Non-pigmented ciliary epithelial cell (primary cell): ENCODE measurements at places on chromosomes 11 and 22.

DNA sequence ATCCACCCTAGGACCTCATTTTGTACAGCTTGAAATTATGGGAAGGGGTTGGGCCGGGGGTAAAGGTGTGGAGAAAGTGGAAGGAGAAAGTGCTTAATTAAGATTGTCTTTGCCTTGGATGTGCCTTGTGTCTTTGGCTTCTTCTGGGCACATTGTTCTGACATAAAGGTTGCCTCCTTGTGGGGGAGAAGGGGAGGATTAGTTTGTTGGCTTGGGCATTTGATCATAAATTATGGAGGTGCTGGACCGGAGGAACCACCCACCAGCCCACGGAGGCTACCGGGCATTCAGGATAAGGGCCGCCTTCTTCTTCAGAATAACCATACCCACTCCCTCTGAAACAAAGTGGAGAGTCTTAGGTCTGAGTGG lies 1.3 kb downstream of the PAFAH1B2 start:
- no peak for DNase-seq

GRCh38 chr11:58573451-58574104 lies 2.1 kb downstream of the LPXN start:
- peak; percentile 64 for DNase-seq

- DNase-seq: no peak
These were observed 978.3 kb downstream of the BRD1 start for GRCh38 chr22:48849219-48849912.

GRCh38 chr22:45696227-45696626 lies 24.6 kb downstream of the ATXN10 start:
- DNase-seq: no peak

GRCh38 chr22:30425616-30426387 lies at the start of gene MTFP1:
Gene MTFP1, plus strand, starts transcription at chr22:30425768. Its CDS starts 112 bp downstream, at chr22:30425880.
- DNase-seq: no peak

DNA sequence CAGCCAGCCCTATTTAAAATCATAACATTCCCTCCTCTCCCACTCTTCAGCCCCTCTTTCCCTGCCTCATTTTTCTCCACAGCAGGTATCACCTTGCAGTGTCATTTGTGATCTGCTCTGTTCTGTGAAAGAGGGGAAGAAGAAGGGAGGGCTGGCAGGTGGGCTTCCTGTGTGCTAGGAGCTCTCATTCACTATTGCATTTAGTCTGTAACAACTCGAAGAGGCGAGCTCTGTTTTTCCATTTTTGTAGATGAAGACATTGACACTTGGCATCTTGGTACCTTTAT lies 52.1 kb upstream of the CRYBB3 start:
- no peak for DNase-seq

GRCh38 chr11:84292006-84292405 lies 1005.8 kb upstream of the CCDC90B start:
- DNase-seq: no peak

- no peak for DNase-seq
These were observed 744 bp downstream of the PRAME start for GRCh38 chr22:22558071-22558971.

- no peak for DNase-seq
These were observed 70.6 kb upstream of the MPEG1 start for GRCh38 chr11:59283311-59283710.

- no peak for DNase-seq
These were observed 66.9 kb downstream of the BBOX1 start for GRCh38 chr11:27107548-27107947.

GRCh38 chr11:115715251-115715770 lies 211.1 kb upstream of the CADM1 start:
- DNase-seq: no peak

DNA sequence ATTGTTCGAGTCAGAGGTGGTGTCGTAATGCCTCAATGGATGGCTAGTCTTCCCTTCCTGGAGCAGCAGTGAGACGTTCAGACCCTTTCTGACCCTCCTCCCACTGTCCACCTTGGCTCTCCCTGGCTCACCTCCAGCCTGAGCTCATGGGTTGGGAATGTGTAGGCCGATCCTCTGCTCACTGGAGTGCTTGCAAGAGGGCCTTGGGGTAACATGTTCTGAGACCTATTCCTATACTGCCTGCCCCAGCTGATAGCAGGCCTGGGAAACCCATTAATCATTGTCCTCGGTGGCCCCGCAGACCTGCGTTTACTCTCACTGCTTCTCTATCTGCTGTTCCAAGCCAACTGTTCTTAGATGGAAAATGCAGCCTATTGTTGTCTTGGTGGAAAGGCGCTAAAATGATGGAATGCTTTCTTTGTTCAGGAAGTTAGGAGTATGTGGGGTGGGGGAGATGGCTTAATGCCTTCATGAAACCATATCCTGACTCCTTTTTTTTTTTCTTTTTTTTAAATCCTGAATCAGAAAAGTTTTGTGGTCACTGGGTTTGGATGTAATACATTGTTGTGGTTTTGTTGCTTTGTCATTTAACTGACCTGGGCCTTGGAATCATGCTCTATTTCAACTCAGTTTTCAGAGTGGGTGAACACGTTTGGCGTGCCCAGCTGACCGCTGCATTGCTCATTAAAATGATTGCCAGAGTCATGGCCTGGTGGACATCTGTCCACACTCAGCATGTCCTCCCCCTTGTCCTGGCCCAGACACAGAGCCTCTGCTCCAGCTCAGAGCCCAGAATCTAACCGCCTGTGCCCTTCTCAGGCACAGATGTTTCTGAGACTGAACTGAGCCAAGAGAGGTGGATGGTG lies 72.5 kb downstream of the MICAL2 start:
- peak; percentile 98 for DNase-seq

DNA sequence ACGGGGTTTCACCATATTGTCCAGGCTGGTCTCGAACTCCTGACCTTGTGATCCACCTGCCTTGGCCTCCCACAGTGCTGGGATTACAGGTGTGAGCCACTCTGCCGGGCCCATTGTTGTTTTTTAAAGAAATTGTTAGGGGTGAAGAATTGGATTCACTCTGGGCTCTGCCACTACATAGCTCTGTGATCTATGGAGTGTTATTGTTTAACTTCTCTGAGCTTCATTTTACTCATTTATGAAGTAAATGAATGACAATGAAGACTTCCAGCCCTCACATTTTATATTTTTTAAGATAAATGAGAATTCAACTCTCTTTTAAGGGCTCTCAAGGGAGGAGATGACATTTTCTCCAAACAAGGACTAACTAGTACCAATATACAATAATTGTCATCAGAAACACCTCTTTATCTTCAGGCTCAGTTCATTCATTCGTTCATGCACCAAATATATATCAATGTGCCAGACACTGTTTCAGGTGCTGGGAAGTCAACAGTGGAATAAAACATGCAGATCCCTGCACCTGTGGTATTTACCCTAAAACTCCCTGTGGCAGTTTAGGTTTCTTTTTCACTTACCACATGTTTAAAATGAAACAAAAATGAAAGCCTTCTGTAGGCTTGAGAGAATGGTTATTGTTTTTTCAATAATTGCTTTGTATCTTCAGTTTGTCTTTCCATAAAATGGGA lies 23.5 kb upstream of the GRAMD1B start:
- no peak for DNase-seq

DNA sequence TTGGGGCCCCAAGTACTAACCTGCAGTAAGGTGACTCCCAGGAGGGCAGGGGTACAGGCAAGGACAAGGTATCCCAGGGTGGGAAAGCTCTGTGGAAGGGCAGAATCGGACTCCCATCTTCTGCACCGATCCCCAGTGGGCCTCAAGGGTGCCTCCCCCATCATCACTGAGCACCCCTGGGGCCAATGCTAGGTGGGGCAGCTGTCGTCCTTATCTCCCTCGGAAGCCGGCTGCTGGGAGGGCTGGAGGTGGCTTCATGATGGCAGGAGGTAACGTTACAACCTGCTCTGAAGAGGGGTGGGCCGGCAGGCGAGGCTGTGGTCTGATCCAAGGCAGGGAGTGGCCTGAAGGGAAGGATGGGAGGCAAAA lies 87.6 kb upstream of the LINC01488 start:
- no peak for DNase-seq

GRCh38 chr22:50270666-50271394 lies 650 bp upstream of the MAPK11 start:
- no peak for DNase-seq

GRCh38 chr11:45303316-45303715 lies 17.2 kb upstream of the SYT13 start:
- no peak for DNase-seq

GRCh38 chr11:133984828-133985227 lies 28.1 kb upstream of the IGSF9B start:
- no peak for DNase-seq

GRCh38 chr22:25509374-25509791 lies 55.1 kb upstream of the GRK3 start:
- DNase-seq: no peak

DNA sequence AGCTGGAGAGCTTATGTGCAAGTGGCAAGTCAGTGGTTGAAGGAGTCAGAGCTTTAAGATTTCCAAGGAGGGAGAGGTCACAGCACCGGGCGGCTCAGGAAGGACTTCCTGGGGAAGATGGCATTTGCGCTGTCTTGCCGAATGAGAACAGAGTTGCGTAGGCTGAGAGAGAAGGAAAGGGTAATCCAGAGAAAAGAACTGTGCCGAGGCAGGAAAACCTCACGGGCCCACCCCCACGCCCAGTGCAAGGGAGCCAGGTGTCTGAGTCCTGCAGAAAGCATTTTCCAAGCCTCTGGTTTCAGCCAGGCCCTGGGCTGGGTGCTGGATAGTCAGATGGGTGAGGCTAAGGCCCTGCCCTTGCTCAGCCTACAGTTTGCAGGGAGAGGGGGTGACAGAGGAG lies 3.2 kb upstream of the AP1B1 start:
- no peak for DNase-seq

DNA sequence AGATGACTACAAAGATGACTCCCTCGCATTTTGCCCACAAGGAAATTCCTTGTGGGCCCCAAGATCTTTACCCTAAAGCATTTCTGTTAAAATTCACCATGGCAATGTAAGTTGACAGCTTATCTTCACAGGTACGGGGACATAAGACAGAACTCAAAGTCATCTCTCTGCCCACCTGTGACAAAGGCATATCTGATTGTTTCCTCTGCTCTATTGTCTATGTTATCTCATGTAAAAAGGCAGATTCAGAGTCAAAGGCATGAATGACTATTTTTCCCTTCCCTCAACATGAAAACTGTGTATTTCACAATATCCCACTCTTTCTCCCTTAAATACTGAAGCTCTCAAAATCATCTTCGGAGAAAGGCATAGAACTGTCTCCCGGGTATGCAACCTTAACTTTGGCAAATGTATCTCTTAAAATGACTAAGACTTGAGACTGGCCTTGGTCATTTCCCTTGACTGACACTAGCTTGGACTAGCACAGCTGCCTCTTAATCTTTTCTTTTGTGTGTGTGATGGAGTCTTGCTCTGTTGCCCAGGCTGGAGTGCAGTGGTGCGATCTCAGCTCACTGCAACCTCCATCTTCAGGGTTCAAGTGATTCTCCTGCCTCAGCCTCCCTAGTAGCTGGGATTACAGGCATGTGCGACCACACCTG lies 103.2 kb downstream of the MICAL3 start:
- DNase-seq: no peak

- no peak for DNase-seq
These were observed 200.7 kb upstream of the NCAM1 start for GRCh38 chr11:112760396-112761059.

DNA sequence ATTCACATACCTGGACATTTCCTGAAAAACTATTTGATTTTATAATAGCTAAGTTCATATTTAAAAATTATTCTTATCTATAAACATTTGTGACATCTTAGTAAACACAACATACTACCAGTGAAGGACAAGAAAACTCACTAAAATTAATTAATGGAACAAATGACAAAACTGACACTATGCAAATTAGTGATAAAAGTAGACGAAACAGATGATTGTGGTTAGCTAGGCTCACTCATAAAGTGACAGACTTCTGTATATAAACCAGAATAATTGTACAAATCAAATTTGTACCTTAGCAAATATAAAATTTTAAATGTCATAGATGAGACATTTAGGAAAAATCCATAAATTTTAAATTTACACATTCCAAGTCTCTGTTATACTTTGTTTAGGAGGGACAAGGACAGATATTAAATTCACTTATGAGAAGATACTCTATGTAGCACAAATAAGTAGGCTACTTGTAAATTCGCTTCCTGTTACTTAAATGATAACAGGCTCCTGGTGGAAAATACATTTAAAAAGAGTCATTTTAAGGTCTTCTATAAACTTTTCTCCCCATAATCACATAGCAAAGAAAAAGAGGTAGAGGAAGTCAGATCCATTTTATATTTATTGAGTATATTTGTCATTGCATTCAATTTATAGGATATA lies 81.2 kb downstream of the KIF18A start:
- DNase-seq: no peak

GRCh38 chr11:103844327-103845215 lies 191.9 kb upstream of the DDI1 start:
- no peak for DNase-seq

DNA sequence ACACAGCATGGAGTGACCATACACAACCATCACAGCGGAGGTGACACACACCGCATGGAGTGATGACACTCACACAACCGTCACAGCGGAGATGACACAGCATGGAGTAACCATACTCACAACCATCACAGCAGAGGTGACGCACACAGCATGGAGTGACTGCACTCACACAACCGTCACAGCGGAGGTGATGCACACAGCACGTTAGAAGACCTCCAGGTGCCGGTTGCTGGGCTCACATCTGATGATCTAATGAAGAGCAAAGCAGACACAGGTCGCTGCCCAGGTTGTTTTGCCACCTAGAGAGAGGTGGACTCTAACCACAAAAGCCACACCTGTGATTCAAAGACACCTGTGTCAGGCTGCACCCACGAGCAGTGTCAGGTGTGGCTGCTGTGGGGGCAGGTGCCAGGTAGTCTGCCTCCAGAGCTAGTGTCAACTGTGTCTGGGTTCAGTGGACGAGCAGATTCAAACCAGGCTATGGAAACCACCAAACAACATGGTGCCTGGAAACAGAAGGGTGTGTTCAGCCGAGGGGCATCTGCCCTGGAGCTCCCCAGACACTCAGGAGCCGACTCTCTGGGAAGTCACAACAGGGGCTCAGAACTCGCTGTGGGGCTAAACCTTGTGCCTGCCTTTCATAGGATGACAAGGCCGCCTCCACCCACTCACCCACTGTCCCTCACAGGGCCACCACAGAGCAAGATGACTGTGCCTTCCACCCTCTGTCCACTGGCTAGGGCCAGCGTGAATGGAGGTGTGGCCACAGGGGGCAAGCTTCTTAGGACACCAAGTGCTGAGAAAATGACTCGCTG lies 608.2 kb downstream of the TBC1D22A start:
- no peak for DNase-seq

GRCh38 chr11:66628061-66628603 lies 10.4 kb upstream of the RBM4 start:
- no peak for DNase-seq

- DNase-seq: no peak
These were observed 88.1 kb downstream of the RRAS2 start for GRCh38 chr11:14270690-14271542.
